NCI-H510A (cell line): ENCODE measurements at places on chromosomes 4 and X.
A peak's percentile ranks its signal among the peaks of the same experiment; 100 is the strongest.

- DNase-seq = no peak
Observed at GRCh38 chrX:119790977-119791436, 423 bp downstream of the RPL39 start.

- DNase-seq = no peak
Observed at GRCh38 chr4:151604238-151604637, 156.6 kb downstream of the GATB start.

DNA sequence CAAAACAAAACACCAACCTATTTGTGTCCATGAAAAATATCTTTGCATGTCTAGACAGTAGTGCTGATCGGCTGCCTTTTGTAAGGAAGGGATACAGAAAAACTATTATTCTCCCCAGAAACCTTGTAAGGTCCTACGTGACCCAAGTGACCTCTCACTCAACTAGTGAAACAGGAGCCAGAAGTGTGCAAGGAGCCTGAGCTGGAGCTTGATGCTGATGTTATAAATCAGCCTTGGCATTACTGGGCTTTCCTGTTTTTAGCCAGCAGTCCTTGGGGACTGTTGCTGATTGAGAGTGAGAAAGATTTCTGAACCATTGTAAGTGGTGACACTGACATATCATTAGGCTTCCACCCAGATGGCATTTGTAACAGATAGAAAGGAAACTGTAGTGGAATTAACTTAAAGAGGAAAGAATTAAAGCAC lies 100.8 kb upstream of the LIMCH1 start:
- no peak for DNase-seq

- no peak for DNase-seq
Observed at GRCh38 chr4:8840816-8841455, 30.7 kb downstream of the HMX1 start.

- DNase-seq = peak; percentile 62
Observed at GRCh38 chrX:153934762-153935325, at the start of gene NAA10. Gene NAA10, minus strand, starts transcription at chrX:153935037. Its CDS starts 133 bp downstream, at chrX:153934904.

- no peak for DNase-seq
Observed at GRCh38 chr4:165986956-165987698, 114.1 kb downstream of the TLL1 start.

DNA sequence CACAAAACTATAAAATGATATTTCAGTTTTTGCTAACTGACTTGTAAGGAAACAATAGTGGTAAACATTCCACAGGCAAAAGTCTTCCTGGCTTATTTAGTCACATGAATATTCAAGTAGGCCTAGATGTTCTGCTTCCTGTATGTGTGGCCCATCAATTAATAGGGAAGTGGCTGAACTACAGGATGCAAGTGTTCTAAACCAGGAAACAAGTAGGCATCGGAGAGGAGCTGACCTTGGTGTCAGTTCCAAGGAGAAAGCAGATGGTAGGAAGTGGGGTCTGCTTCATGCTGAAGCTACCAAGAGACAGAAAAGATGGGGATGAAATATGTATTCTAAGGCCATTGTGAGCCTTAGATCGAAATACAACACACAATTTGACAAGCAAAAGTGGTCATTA lies 149.7 kb downstream of the ANTXR2 start:
- no peak for DNase-seq

GRCh38 chrX:3076416-3076991 lies 35.2 kb downstream of the ARSF start:
- no peak for DNase-seq

- no peak for DNase-seq
Observed at GRCh38 chr4:90456891-90457290, 329.7 kb downstream of the CCSER1 start.

DNA sequence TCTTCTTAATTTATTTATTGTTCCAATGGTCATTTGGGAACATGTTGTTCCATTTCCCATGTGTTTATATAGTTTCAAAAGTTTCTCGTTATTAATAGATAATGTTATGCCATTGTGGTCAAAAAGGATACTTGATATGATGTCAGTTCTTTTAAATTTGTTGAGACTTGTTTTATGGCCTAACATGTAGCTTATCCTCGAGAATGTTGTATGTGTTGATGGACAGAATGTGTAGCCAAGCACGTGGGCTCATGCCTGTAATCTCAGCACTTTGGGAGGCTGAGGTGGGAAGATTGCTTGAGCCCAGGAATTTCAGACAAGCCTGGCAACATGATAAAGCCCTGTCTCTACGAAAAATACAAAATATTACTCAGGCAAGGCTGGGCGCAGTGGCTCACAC lies 168.5 kb upstream of the USP38 start:
- no peak for DNase-seq
